ENCODE measurements at places on chromosomes 3 and 15. TPM values are rescaled to one million over a fixed set of nuclear protein-coding genes. Genes with fewer than 3 reads are reported as not detected.

- H3K4me1 ChIP-seq, result no peaks in the 10 kb centered on the region
- H3K27me3 ChIP-seq, result peaks cover 40% of the 10 kb centered on the region
- no peak for DNase-seq
- no peaks in the 10 kb centered on the region for H3K36me3 ChIP-seq
- no peak overlapping the region for H3K27ac ChIP-seq
Measured at GRCh38 chr15:89728254-89728653, 22.8 kb downstream of the MESP1 start.

- H3K36me3 ChIP-seq, result no peaks in the 10 kb centered on the region
- no peak overlapping the region for H3K27ac ChIP-seq
- H3K4me3 ChIP-seq, result no peak overlapping the region
- H3K27me3 ChIP-seq, result no peaks in the 10 kb centered on the region
- DNase-seq, result no peak
Measured at GRCh38 chr3:155712008-155712407, 32.9 kb downstream of the PLCH1 start.

DNA sequence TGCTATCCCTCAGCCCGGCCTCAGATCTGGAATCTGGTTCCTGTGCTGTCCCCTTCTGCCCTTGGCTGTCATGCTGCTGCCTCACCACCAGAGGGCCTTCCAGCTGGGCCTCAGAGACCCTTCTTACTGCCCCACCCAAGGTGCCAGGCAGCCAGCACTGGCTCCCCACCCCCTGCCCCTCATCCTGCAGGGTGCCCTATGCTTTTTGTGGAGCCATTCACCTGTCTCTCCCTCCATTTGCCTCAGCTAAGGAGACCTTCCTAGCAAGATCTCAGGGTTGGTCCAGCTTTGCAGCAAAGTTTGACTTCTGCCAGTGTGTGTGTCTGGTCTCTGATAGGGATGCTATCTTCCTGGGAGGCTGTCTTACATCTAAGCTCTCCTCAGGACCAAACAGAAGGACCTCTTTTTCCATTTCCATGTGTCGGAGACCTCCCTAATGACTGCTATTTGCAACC lies 1.9 kb upstream of the VWA5B2 start:
- DNase-seq, result peak; percentile 79
- H3K27ac ChIP-seq, result no peak overlapping the region
- peaks cover 67% of the 10 kb centered on the region for H3K27me3 ChIP-seq
- H3K36me3 ChIP-seq, result no peaks in the 10 kb centered on the region
- H3K4me3 ChIP-seq, result no peak overlapping the region
- H3K4me1 ChIP-seq, result peaks cover 26% of the 10 kb centered on the region

DNA sequence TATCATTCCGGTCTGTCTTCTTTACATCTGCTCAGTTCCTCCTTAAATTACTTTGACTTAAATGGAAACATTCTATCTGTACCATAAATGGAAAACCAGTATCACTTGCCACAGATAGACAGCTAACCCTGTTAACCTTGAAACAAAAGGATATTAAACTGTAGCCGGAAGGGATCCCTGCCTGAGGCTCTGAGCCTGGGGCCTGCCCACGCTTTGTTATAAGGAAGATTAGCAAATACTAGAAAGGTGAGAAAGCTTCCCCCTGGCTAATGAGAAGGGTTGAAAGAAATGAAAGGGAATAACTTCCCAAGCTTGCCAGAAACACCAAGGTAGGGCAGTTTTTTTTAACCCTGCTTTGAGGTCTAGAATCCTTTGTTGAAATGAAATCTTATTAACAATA lies 927.6 kb downstream of the FHIT start:
- no peaks in the 10 kb centered on the region for H3K27me3 ChIP-seq
- no peak overlapping the region for H3K27ac ChIP-seq
- H3K36me3 ChIP-seq, result no peaks in the 10 kb centered on the region
- no peak for DNase-seq

DNA sequence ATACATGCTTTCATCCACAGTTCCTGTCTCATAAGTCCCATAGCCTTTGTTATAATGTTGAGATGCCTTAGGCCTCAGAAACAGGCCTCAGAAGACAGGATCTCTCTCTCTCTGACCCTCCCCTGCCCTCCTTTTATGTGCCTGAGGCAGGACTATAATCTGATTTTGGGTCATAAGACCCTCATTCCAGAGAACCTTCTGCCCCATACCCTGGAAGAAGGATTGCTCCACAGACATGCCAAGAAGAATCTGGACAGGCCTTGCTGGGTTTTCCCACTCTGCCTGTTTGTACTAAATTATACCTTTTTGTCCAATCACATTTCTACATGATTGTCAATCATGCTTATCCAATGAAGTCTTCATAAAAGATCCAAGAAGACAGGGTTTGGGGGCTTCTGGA lies 57.2 kb upstream of the MME start:
- no peak overlapping the region for H3K4me3 ChIP-seq
- H3K27me3 ChIP-seq, result no peaks in the 10 kb centered on the region
- H3K27ac ChIP-seq, result no peak overlapping the region
- no peak for DNase-seq
- peaks cover 46% of the 10 kb centered on the region for H3K4me1 ChIP-seq

DNA sequence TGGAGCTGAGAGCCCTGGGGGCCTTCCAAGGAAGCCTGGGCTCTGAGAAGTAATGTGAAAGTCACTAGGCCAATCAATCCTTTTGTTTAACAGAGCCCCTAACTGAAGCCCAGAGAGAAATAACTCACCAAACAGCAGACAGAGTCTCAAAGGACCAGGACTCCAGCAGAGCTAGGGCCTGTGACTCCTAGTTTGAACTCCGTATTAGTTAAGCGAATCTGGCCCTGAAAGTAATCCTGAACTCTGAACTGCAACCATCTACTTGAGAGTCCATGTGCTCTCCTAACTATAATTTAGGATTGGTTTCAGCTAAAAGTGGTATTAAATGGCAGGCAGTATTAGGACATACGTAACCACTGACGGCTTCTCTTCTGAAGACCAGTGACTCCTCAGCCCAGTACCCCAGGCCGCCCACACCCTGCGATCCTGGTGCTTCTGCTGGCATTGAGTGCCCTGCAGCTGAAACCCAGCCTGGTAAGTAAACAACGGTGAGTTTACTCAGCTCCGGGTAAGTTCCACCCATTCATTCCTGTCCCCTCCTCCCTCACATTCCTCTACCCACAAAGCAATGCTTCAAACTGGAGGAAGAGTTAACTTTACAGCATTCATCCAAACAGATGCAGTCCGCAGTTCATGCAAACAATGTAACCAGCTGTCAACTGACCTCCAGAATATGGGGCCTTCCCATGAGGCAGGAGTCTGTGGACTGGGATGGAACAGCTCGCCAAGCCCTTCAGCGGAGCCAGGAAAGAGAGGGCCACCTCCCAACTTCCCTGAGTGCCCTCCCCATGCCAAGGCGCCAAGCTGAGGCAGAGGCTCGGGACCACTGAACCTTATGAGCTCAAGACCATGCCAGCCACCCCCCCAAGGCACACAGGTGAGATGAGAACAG lies 7.3 kb downstream of the MYO5C start:
- peaks cover 39% of the 10 kb centered on the region for H3K27me3 ChIP-seq
- no peak overlapping the region for H3K27ac ChIP-seq
- H3K4me3 ChIP-seq, result no peak overlapping the region
- no peaks in the 10 kb centered on the region for H3K36me3 ChIP-seq
- no peak for DNase-seq

- H3K36me3 ChIP-seq, result no peaks in the 10 kb centered on the region
- no peak for DNase-seq
- peaks cover 32% of the 10 kb centered on the region for H3K27me3 ChIP-seq
- no peak overlapping the region for H3K27ac ChIP-seq
Measured at GRCh38 chr3:134312072-134312872, 61.6 kb upstream of the RYK start.

- no peak overlapping the region for H3K4me3 ChIP-seq
- no peak overlapping the region for H3K27ac ChIP-seq
- no peak for DNase-seq
- no peaks in the 10 kb centered on the region for H3K36me3 ChIP-seq
Measured at GRCh38 chr3:192802957-192803899, 75.9 kb upstream of the FGF12 start.

DNA sequence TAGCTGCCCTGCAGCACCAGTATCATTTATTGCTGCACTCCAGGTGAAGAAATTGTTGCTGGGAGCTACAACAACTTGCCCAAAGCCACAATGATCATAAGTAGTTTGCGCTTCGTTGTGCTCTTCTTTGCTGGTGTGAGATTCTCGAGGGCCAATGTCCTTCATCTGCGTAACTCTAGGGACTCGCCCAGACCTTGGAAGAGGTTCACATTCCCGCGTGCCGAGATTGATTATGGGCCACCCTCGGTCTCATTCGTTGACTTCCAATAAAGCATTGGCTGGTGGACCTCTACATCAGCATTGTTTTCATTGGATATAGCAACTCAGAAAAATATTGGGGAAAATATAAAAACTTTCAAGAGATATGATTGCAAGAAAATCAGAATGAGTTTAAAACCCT lies 423 bp upstream of the PHLDB2 start:
- no peaks in the 10 kb centered on the region for H3K4me1 ChIP-seq
- H3K36me3 ChIP-seq, result no peaks in the 10 kb centered on the region
- no peak overlapping the region for H3K4me3 ChIP-seq
- DNase-seq, result no peak
- no peak overlapping the region for H3K27ac ChIP-seq
- no peaks in the 10 kb centered on the region for H3K27me3 ChIP-seq

DNA sequence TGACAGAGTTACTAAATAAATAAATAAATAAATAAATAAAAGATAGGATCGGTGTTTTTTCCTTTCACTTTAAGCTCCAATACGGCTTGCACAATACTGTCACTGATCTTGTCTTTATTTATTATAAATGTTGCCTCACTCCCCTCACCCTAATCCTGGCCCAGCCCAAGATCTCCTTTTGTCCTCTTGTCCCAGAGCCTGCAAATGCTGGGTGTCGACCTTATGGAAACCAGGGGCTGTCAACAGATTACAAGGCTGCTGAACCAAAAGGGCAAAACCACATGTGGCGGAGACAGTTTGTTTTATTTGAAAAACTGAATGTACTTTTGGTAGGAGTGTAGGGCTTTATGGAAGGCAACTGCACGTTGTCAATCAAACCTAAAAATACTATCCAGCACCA lies 75.9 kb downstream of the RFTN1 start:
- no peak for DNase-seq
- no peak overlapping the region for H3K4me3 ChIP-seq
- no peak overlapping the region for H3K27ac ChIP-seq

DNA sequence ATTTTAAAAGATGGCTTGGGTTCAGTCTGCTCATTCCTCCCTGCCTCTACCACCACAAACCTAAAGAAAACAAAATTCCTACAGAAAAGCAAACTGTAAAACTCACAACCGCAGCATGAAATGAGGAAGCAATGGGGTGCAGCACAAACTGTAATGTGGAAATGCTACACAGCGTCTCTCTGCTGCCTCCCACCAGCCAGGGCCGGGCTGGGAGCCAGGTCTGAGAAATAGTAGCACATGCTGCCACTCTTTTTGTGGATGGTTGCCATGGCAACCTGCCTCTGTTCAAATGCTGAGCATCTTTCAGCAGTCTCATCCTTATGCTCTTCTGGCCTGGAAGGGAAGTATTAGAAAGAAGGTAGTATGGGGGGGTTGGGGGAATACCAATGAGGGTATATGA lies 55.4 kb downstream of the EOMES start:
- H3K4me3 ChIP-seq, result no peak overlapping the region
- H3K4me1 ChIP-seq, result no peaks in the 10 kb centered on the region
- no peak overlapping the region for H3K27ac ChIP-seq
- H3K27me3 ChIP-seq, result no peaks in the 10 kb centered on the region
- peak; percentile 6 for DNase-seq

DNA sequence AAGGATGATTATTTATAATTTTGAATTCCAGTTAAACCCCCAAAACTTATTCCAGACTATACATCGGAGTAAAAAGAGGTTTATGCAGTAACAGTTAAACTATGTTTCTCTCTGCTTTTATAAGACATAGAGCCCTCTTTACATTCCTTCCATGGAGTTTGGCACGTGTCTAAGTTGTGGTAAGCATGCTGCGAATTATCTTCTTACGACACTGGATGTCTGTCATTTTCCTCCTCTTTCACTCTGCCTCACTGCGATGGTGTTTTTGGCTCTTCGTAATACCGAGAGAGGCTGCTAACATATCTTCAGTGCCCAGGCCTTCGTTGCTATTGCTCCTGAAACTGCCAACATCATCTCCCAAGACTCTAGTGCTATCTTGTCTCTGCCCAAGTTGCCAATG lies 83.9 kb upstream of the TGFBR2 start:
- no peaks in the 10 kb centered on the region for H3K36me3 ChIP-seq
- no peak for DNase-seq
- H3K4me1 ChIP-seq, result no peaks in the 10 kb centered on the region
- H3K4me3 ChIP-seq, result no peak overlapping the region

DNA sequence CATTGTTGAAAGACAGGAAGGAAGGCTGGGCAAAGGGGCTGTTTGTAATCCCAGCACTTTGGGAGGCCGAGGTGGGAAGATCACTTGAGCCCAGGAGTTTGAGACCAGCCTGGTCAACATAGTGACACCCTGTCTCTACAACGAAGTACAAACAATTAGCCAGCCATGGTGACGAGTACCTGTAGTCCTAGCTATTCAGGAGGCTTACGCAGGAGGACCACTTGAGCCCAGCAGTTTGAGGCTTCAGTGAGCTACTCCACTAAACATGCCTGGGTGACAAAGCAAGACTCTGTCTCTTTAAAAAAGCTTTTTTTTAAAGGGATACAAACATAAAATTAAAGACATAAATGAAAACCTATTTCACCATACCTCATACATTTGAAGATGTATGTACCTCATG lies 11.1 kb downstream of the SERP1 start:
- H3K36me3 ChIP-seq, result no peaks in the 10 kb centered on the region
- H3K4me1 ChIP-seq, result no peaks in the 10 kb centered on the region
- no peak overlapping the region for H3K27ac ChIP-seq
- DNase-seq, result no peak

DNA sequence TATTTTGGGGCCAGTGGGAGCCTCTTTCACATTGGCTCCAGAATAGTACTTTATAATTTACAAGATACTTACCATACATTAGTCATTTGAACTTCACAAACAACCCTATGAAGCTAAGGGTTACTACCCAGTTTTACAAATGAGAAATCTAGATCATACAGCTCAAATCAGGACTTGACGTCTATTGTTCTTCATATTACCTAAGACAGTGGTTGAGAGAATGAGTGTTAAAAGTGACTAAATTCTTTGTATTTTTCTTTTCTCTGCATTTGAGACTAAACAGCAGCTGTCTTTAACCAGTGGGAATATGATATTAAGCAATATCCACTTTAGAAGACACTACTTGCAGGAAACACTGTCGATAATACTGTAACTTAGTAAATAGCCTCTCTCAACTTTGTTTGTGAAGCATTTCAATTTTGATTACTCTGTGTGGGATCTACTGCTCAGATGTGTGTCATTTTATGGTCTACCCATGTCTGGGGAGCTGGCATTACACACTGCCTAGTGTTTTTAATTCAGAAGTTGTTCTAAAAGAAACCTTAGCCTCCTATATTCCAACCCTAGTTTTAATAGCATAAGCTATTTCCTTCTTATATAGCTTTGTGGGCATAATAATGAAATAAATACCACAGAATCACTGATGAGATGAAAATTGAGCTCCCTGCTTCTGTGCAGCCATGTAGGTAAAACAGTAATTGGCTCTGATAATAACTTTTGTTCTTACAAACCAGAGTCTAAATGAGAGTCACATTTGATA lies 45.9 kb downstream of the IQCH start:
- no peaks in the 10 kb centered on the region for H3K4me1 ChIP-seq
- no peak overlapping the region for H3K27ac ChIP-seq
- no peaks in the 10 kb centered on the region for H3K36me3 ChIP-seq
- H3K27me3 ChIP-seq, result no peaks in the 10 kb centered on the region
- no peak for DNase-seq
- H3K4me3 ChIP-seq, result no peak overlapping the region

The GABPB1 gene
- 31.3 TPM for total RNA-seq

The FAM81A gene
- total RNA-seq, result not detected

The SEMA3G gene
- total RNA-seq, result not detected

The CLEC3B gene
- total RNA-seq, result not detected

The CRABP1 gene
- 0.40 TPM for total RNA-seq

The CYP19A1 gene
- total RNA-seq, result 1.6 TPM

The SCN11A gene
- total RNA-seq, result not detected

Measured in K562 (cell line).